ENCODE measurements at places on chromosomes 3 and 15.

GRCh38 chr15:92463352-92463751 is 69.7 kb downstream of the ST8SIA2 start:
- DNase-seq = no peak
- no peaks in the 10 kb centered on the region for H3K36me3 ChIP-seq
- H3K27ac ChIP-seq = no peak overlapping the region
- H3K4me3 ChIP-seq = no peak overlapping the region
- no peaks in the 10 kb centered on the region for H3K27me3 ChIP-seq

DNA sequence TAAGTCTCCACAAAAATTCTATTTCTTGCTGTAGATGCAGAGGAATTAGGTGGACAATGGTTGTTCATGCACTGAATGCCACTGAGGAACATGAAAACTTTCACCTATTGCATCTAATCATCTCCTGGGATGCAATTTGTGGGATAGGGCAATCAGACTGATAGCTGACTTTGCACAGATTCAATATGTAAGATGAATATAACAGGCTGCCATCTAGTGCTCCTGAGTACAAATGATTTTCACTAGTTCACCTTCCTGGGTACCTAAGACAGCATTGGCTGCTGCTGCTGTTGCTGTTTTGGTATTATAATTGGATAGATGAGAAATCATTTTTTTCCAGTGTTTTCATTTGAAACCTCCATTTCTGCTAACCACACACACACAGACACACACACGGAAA is 19.7 kb downstream of the TIMMDC1 start:
- no peaks in the 10 kb centered on the region for H3K27me3 ChIP-seq
- H3K27ac ChIP-seq = no peak overlapping the region
- no peak for DNase-seq
- H3K4me1 ChIP-seq = no peaks in the 10 kb centered on the region
- no peak overlapping the region for H3K4me3 ChIP-seq

GRCh38 chr3:48596676-48597407 is 1.7 kb upstream of the COL7A1 start:
- no peaks in the 10 kb centered on the region for H3K27me3 ChIP-seq
- no peak overlapping the region for H3K4me3 ChIP-seq
- peak overlapping the region; percentile 90 for H3K27ac ChIP-seq
- no peak for DNase-seq
- H3K4me1 ChIP-seq = peaks cover 73% of the 10 kb centered on the region
- H3K36me3 ChIP-seq = peaks cover 19% of the 10 kb centered on the region

GRCh38 chr3:59085976-59086375 is 36.2 kb upstream of the CFAP20DC start:
- no peaks in the 10 kb centered on the region for H3K27me3 ChIP-seq
- no peaks in the 10 kb centered on the region for H3K36me3 ChIP-seq
- no peak for DNase-seq
- no peak overlapping the region for H3K4me3 ChIP-seq
- no peaks in the 10 kb centered on the region for H3K4me1 ChIP-seq

DNA sequence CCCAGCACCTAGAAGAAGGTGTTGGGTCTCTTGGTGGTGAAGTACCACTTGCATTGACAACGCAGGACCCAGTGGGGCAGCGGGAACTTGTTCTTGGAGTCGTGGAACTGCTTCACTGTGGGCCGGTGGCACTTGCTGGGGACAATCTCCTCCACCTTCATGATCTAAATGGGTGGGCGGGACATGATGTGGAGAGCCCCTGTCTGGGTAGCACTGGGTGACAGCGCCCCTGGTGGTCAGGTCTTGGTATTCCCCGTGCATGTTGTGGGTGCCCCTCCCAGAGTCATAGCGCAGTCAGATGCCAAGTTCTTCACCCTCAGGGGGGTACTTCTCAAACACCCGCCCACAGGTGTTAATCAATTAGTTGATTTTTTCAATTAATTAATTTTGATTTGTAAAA is 60.2 kb downstream of the AGBL1 start:
- no peaks in the 10 kb centered on the region for H3K4me1 ChIP-seq
- no peak overlapping the region for H3K4me3 ChIP-seq
- H3K27ac ChIP-seq = no peak overlapping the region
- H3K27me3 ChIP-seq = no peaks in the 10 kb centered on the region
- DNase-seq = no peak

- H3K27me3 ChIP-seq = no peaks in the 10 kb centered on the region
- H3K4me3 ChIP-seq = no peak overlapping the region
- no peaks in the 10 kb centered on the region for H3K4me1 ChIP-seq
- H3K36me3 ChIP-seq = no peaks in the 10 kb centered on the region
These were observed 20.2 kb downstream of the RYR3 start for GRCh38 chr15:33330931-33331330.

- no peak overlapping the region for H3K27ac ChIP-seq
- no peaks in the 10 kb centered on the region for H3K36me3 ChIP-seq
- no peak for DNase-seq
- H3K27me3 ChIP-seq = no peaks in the 10 kb centered on the region
- H3K4me1 ChIP-seq = peaks cover 19% of the 10 kb centered on the region
- H3K4me3 ChIP-seq = no peak overlapping the region
These were observed 288.5 kb upstream of the MME start for GRCh38 chr3:154791611-154792010.

DNA sequence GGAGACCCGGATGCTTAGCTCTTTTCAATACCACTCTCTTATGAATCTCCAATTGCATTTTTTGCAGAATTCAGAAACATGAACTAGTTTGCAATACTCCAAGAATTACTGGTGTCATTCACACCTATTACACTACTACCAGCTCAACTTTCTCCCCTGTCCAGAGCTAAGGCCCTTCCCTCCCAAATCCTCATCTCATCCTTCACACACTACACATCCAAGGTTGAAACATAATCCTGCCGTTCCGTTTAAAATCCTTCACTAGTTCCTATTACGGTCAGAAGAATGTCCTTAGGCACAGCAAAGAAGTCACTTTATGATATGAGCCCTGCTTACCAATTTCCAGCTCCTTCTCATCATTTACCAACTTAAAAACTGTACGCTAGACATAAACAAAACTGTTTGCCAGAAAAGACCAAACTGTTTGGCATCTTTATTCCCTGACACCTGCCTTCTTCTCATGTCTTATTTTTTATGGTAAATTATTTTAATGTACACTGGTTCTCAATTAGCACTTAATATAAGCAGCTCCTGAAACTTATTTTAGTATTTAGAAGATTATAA is 22.6 kb downstream of the TBL1XR1 start:
- no peak overlapping the region for H3K4me3 ChIP-seq
- peaks cover 62% of the 10 kb centered on the region for H3K4me1 ChIP-seq
- H3K27me3 ChIP-seq = no peaks in the 10 kb centered on the region
- H3K27ac ChIP-seq = no peak overlapping the region
- DNase-seq = no peak

GRCh38 chr3:177144922-177145321 is 52.4 kb downstream of the TBL1XR1 start:
- DNase-seq = no peak
- H3K27ac ChIP-seq = no peak overlapping the region
- H3K4me1 ChIP-seq = peaks cover 55% of the 10 kb centered on the region

DNA sequence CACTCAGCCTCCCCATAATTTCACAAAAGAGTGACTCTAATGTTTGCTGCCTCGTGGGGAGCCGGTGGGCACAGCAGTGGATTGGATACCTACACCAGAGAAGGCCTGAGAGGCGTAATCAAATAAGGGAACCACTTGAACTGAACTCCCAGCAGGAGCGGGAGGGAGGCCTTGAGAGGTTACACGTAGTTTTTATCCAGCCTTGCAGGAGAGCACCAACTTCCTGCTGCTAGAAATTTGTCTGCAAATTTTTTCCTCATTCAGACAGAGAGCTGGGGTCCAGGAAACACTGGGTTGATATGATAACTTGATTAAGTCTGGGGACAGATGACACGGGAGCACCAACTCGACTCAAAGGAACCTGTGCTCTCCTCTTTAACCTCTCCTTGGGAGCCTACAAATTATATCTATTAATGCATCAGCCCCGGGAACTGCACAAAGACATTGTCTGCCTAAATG is 69.8 kb downstream of the HES1 start:
- H3K4me1 ChIP-seq = peaks cover 3% of the 10 kb centered on the region
- peaks cover 8% of the 10 kb centered on the region for H3K27me3 ChIP-seq
- H3K27ac ChIP-seq = no peak overlapping the region
- H3K4me3 ChIP-seq = peak overlapping the region; percentile 19

- no peaks in the 10 kb centered on the region for H3K4me1 ChIP-seq
- no peak overlapping the region for H3K27ac ChIP-seq
- no peak overlapping the region for H3K4me3 ChIP-seq
- no peaks in the 10 kb centered on the region for H3K36me3 ChIP-seq
- DNase-seq = no peak
These were observed 113.2 kb downstream of the EEFSEC start for GRCh38 chr3:128266453-128266852.

DNA sequence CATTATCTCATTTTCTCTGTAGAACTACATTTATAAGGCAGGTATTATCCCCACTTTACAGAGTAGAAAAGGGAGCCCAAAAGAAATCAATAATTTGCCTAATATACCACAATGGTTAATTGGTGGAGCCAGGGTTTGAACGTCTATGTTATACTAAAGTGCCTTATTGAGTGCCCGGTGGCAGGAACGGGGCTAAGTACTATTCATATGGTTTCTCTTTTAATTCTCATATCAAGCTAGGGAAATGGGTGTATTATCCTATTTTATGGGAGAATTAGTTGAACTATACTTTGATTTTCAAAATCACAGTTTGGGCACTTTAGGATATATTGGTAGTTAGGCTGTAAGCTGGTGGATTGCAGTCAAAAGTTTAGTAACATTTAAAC is 1.5 kb downstream of the CEP97 start:
- peak overlapping the region; percentile 88 for H3K4me3 ChIP-seq
- H3K27me3 ChIP-seq = no peaks in the 10 kb centered on the region
- H3K36me3 ChIP-seq = no peaks in the 10 kb centered on the region
- H3K27ac ChIP-seq = no peak overlapping the region

GRCh38 chr3:188217011-188217463 is 63.1 kb downstream of the LPP start:
- peak overlapping the region; percentile 98 for H3K27ac ChIP-seq
- H3K4me3 ChIP-seq = peak overlapping the region; percentile 71
- no peak for DNase-seq
- H3K27me3 ChIP-seq = no peaks in the 10 kb centered on the region

- no peaks in the 10 kb centered on the region for H3K36me3 ChIP-seq
- no peaks in the 10 kb centered on the region for H3K4me1 ChIP-seq
- no peak overlapping the region for H3K4me3 ChIP-seq
- no peak overlapping the region for H3K27ac ChIP-seq
- no peak for DNase-seq
These were observed 1184.6 kb upstream of the EPHA6 start for GRCh38 chr3:95629802-95630201.

DNA sequence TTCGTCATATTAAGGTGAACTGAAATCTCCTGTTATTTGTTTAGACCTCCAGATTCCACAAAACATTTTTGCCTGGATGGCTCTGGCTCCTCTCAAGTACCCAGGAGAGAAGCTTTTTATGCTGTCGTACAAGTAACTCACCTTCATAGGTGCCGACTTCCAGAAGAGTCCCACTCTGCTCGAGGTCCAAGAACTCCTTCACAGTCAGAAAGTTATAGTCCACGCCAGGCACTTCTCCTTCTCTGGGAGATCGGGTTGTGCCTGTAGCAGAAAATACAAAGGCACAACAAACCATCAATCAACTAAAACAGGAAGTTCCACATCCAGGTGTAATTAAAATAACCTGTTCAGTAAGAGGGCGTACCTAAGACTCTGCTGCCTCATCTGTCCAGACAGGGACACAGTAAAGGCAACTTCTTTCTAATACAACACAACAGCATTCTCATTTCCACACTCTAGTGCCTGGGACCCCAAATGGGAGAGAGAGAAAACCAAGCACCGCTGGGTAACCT is 545.3 kb downstream of the MAGI1 start:
- no peaks in the 10 kb centered on the region for H3K4me1 ChIP-seq
- H3K27ac ChIP-seq = no peak overlapping the region
- DNase-seq = no peak
- H3K27me3 ChIP-seq = no peaks in the 10 kb centered on the region
- H3K36me3 ChIP-seq = no peaks in the 10 kb centered on the region

DNA sequence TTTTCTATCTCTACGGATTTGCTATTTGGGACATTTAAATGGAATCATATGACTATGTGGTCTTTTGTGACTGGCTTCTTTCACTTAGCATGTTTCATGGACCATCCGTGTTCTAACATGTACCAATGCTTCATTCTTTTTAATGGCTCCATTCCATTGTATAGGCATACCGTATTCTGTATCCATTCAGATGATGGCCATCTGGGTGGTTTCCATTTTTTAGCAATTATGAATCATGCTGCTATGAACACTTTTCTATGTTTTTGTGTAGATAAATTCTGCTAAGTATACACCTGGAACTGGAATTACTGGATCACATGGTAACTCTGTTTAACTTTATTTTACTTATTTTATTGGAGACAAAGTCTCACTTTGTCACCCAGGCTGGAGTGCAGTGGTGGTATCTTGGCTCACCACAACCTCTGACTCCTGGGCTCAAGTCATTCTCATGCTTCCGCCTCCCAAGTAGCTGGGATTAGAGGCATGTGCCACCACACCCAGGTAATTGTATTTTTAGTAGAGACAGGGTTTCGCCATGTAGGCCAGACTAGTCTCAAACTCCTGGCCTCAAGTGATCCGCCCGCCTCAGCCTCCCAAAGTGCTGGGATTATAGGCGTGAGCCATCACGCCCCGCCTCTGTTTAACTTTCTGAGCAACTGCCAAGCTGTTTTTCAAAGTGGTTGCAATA is 13.4 kb downstream of the UBP1 start:
- no peak overlapping the region for H3K4me3 ChIP-seq
- no peaks in the 10 kb centered on the region for H3K36me3 ChIP-seq
- no peak for DNase-seq
- H3K27me3 ChIP-seq = no peaks in the 10 kb centered on the region

DNA sequence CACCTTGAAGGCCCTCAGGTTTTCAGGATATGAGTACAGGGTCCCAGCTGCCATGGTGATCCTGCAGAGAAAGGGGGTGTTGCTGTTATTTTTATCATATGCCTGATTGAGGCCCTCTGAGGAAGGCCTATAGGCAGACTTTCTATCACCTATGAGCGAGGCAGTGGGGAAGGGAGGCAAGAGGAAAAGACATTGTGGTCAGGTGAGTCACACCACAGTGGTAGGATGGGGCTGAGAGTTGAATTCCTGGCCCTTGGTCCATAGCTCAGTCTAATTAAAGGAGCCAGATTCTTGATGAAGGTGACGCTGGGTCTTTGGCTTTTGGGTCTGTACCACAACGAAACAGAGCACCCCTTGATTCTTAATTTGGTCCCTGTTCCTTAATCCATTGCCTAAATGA is 72.7 kb downstream of the ZNF621 start:
- no peaks in the 10 kb centered on the region for H3K36me3 ChIP-seq
- DNase-seq = no peak
- H3K4me1 ChIP-seq = no peaks in the 10 kb centered on the region
- no peaks in the 10 kb centered on the region for H3K27me3 ChIP-seq
- H3K27ac ChIP-seq = no peak overlapping the region

DNA sequence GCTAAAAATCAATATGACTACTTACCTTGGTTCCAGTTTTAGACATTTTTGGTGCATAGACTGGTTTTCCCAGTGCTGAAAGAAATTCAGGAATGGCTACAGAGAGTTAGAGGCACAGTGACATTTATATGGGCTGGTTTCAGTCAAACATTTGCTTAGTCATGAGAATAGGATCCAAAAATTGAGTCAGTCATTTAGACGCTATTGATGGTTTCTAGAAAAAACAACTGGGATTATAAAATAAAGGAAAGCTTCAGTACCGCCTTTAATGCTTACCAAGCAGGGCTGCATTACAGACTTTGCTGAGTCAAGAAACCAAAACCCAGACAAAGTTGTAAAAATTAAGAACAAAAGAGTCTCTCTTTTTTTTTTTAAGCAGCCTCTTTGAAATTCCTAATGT is at the start of gene CRYGS:
TSS of gene CRYGS (minus strand) at position 100 of the 400 bp plus-strand sequence. CDS start at position 46, 54 bp downstream.
- peaks cover under 1% of the 10 kb centered on the region for H3K36me3 ChIP-seq
- no peak within 1 kb of the TSS for H3K4me3 ChIP-seq
- H3K27me3 ChIP-seq = no peaks in the 10 kb centered on the region
- no peak for DNase-seq
- H3K4me1 ChIP-seq = peaks cover 6% of the 10 kb centered on the region

Measured in thoracic aorta (tissue), 2 donors.